ENCODE measurements at places on chromosomes 7 and 10. TPM values are rescaled to one million over a fixed set of nuclear protein-coding genes. Genes with fewer than 3 reads are reported as not detected.
A peak's percentile ranks its signal among the peaks of the same experiment; 100 is the strongest.

- DNase-seq, result no peak
Measured at GRCh38 chr10:54769051-54769450, 32.0 kb downstream of the PCDH15 start.

Gene NKX2-3
- total RNA-seq, result not detected

DNA sequence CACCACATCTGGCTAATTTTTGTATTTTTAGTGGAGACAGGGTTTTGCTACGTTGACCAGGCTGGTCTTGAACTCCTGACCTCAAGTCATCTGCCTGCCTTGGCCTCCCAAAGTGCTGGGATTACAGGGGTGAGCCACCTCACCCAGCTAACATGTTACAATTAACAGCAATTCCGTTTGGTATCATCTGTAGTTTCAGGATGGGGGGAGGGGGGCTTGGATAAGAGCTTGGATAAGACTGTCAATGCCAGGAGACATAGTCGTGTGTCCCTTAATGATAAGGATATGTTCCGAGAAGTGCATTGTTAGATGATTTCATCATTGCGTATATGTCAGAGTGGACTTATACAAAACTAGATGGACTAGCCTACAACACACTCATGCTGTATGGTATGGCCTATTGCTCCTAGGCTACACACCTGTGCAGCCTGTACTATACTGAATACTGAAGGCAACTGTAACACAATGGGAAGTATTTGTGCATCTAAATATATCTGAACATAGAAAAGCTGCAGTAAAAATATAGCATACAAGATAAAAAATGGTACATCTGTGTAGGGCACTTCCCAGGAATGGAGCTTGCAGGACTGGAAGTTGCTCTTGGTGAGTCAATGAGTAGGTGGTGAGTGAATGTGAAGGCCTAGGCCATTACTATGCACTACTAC lies 103.9 kb upstream of the TNS3 start:
- no peak for DNase-seq

DNA sequence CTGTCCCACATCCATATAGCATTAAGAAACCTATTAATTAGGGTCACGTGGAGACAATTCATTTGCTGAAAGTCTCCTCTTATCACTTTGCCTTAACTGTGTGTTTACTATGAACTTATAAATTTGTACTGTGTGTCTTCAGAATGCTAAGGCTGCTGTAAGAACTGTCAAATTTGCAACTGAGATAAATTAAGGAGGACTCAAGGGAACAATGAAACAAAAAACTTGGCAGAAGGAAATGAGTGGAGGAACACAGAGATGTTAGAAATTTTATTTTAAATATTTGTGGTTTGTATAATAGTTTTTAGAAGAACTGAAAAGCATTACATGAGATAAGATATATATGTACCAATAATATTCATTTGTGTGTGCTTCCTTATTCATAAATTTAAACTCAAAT lies 1005.3 kb upstream of the SORCS1 start:
- no peak for DNase-seq

DNA sequence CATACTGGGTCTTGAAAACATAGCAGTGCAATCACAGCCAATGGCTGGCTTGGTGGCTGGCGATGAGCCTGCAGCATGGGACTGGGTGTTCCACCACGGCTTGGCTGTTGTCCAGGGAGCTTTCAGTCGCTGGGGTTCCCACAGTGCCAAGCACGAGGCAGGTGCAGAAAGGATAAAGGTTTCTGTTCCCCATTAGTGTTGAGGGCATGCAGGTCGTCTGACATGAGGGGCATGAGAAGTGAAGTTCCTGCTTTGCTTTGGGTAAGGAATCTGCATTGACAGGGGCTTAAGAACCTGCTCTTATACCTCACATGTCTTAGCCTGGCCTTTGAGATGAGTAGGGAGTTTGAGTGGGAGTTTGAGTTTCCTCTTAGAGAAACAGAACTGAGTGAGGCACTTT lies 9.0 kb upstream of the CFTR start:
- no peak for DNase-seq

DNA sequence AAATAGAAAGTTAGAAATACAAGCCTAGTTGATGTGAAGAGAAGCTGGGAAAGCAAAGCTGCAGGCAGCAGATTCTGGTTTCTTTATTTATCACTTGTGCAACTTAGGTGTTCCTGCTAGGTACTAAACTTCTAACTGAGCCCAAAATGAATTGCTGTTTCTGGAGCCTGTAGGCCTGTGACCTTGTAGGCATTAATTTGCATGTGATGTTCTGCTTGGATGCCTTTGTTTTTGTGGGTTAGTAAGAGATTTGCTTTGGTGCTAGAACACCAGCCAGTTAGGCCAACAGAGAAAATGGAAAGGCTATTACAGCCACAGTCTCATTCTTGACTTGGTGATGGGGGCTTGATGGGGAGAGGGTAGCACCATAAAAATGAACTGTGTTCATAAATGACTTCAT lies 370.7 kb downstream of the PPP1R3A start:
- DNase-seq, result no peak

GRCh38 chr7:32357535-32358277 lies 132.5 kb downstream of the LSM5 start:
- no peak for DNase-seq

Gene FAM25C
- total RNA-seq, result not detected

DNA sequence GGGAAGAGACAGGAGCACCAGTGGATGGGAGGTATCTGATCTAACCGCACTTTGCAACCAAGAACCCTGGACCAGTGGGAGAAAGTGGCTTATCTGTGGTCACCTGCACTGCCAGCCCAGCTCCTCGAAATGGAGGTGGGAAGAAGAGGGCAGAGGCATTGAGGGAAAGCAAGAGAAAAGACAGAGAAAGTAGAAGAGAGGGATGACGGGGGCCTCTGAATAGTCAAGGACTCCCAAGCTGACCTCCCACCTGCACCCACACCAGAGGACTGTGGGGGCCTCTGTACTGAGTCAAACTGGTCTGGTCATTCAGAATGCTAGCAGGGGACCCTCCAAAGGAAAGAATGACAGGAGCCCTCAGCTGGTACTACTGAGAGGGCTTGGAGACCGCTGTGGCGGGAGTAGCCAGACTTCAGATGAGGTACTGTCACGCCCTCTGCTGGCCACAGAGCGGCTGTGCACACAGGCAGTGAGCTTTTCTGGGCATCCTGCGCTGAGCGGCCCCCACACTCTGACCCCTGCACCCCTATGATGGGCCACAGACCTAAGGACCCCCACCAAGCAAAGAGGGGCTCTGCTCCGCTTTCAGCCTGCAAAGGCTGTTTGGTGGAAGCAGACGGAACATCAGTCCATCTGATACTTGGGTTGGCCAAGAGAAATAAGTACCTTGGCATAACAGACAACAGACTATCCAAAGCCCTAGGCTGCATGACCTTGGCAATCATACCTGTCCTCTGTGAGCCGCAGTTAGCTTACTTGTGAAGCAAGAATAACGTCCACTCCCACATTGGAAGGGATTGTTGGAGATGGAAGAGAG lies 112.9 kb downstream of the COL13A1 start:
- DNase-seq, result no peak

DNA sequence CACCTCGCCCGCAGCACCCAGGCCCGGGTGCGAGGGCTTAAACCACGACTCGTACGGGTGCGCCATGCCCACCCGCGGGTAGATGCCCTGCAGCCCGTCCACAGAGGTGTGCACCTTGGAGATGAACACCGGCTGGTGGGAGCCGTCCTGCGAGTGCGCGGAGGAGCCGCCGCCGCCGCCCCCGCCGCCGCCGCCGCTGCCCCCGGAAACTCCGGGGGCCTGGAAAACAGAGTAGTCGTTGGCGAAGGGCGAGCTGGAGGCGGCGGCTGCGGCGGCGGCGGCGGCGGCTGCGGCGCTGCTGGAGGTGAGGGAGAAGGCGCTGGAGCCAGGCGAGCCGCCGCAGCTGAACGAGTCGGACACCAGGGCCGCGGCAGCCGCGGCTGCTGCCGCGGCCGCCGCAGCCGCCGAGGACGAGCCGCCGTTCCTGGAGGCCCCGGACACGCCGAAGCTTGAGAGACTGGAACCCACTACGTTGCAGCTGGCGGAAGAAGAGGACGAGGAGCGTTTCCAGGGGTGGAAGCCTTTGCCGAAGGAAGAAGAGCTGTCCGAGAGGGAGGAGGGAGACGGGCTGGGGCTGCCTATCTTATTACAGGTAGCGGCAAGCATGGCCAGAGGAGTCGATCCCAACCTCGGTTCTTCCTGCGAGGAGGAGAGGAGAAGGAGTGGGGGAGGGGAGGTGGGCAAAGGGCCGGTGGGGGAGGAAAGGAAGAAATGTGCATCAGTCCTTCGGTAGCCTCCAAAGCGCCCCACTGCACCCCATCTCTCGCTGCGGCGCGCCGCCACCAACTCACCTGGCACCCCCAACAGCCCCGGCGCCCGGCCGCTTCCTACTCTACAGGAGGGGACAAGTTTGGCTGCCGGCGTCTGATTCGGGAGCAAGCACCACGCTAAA lies 1.3 kb downstream of the SP8 start:
- no peak for DNase-seq

- no peak for DNase-seq
Measured at GRCh38 chr10:80684259-80684658, 146.6 kb downstream of the SH2D4B start.

- no peak for DNase-seq
Measured at GRCh38 chr10:86824151-86824550, 67.7 kb downstream of the BMPR1A start.

DNA sequence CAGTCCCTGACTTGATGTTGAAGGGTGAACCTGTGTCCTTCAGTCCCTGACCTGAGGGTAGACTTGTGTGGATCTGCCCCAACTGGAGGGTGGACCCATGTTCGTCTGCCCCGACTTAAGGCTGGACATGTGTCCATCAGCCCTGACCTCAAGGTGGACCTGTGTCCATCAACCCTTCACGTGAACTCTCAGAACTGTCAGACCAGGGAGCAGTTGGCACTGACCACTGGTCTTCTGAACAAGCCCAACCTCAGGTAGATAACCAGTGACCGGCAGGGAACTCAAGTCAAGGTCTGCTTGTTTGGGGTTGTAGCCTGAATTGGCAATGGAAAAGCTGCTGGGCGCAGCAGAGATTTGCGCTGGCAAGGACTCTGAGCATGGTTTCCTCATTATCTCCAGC lies 96.5 kb downstream of the ADCY1 start:
- DNase-seq, result no peak

GRCh38 chr10:49632406-49633317 lies 18.8 kb downstream of the CHAT start:
- DNase-seq, result peak; percentile 43

Gene SEMA3D
- total RNA-seq, result 4.8 TPM

DNA sequence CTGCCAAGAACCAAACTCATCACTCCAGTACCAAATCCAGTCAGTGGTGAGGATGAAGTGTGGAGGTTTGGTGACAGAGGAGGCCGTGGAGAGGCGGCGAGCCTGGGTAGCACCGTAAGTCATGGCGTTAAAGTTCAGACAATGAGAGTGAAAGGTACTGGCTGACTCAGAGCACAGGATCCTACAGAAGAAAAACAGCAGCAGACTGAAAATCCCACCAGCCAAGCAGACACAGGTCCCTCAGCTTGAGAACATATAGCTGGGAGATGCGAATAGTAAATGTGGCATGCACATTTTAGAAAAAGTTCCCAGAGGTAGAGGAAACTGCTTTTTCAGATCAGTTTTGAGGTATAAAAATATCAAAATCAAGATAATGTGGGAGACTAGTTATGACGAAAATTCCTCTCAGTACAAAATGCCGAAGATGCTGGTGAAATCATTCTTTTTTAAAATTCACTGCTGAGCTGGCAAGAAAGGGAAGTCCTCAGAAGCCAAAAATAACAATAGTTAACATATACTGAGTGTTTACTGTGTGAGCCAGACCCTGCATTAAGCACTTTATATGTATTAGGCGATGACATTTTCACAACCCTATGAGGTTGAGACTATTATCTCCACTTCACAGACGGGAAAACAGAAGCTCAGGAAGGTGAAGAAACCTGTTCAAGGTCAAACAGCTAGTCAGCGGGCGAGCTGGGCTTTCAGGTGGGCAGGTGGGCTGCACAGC lies 20.9 kb downstream of the PARP12 start:
- DNase-seq, result no peak

DNA sequence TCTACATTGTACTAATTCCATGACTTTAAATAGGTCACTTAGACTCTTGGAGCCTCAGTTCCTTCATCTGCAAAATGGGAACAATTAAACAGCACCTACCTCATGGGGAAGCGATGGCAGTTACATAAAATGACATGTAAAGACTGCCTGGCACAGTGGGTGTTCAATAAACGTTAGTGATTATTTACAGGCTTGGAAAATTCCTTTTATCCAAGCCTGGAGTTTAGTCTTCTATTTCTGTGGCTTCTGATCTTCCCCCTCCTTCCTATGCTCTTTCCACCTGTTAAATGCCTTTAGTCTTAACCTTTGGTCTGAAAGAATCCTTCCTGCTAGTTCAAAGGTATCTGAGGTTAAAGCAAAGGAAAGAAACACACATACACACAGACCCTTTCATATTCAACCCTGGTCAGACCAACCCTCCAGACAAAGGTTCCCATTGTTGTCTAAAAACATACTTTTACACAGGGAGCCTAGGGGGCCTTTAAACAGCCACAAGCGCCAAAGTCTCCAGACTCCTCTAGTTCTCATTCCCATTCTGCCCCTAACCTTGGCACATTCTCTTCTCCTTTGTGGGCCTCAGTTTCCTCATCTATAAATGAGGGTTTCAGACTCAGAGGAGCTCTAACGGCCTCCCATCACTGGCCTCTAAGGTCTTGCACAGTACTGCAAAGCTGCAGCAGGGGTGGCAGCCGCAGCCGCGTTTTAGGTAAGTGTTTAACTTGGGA lies 21.4 kb downstream of the SORBS1 start:
- DNase-seq, result no peak

GRCh38 chr7:98078197-98078870 lies 28.3 kb upstream of the LMTK2 start:
- no peak for DNase-seq

GRCh38 chr7:151923097-151923876 lies 33.0 kb upstream of the GALNTL5 start:
- no peak for DNase-seq

DNA sequence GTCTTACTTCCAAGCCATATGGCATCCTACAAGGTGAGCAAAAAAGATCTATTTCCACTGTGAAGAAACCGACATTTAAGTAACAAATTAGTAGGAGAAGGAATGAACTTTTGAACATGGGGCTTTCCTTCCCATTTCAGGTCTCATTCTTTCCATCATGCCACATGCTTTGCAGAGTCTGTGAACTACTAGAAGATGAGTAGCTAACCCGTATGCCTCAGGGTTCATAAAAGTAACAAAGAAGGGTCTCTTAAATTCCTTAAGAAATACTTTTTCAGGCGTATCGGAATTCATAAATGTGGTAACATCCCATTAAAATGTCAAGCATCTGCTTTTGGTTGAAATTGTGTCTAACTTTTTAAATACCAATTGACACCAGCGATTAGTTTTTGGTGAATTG lies 81.3 kb upstream of the TNS3 start:
- no peak for DNase-seq

GRCh38 chr10:96482815-96483588 lies 30.7 kb downstream of the TLL2 start:
- DNase-seq, result no peak

DNA sequence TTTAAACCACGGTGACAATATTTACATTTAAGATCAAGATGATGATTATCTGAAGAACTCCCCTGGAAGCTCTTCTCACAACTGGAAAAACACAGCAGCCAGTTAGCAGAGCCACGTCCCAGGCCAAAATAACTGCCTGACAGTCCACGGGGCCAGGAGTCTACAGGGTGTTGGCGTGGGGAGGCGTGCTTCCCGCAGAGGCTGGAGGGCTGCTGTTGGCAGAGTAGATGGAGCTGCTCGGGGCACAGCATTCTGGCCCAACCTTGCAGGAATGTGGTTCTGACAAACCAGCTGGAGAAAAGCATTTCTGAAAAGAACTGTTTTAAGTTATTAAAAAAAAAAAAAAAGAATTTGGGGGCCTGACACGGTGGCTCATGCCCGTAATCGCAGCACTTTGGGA lies 177.9 kb downstream of the EBF3 start:
- no peak for DNase-seq

- no peak for DNase-seq
Measured at GRCh38 chr7:137957887-137958286, 44.0 kb downstream of the CREB3L2 start.

Measured in PC-9 (cell line).